Activated CD8-positive, alpha-beta memory T cell treated with anti-CD3 and anti-CD28 coated beads, Interleukin-2, amount 10 ng/mL, durations not matched to agents 7 days and 5 days (primary cell): ENCODE measurements at places on chromosomes 5 and 9. TPM values are rescaled to one million over a fixed set of nuclear protein-coding genes. Genes with fewer than 3 reads are reported as not detected.

Gene ANXA2R
- total RNA-seq = 32.0 TPM

Gene GPR150
- total RNA-seq = 0.28 TPM

Gene SLC36A3
- not detected for total RNA-seq

Gene SLC22A4
- total RNA-seq = 0.75 TPM

Gene FAM221B
- total RNA-seq = not detected

Gene LCN1
- not detected for total RNA-seq

Gene ZNF483
- 5.2 TPM for total RNA-seq

Gene LHX2
- not detected for total RNA-seq
